ENCODE measurements at places on chromosomes 5 and 9.

- DNase-seq: no peak
Observed at GRCh38 chr5:33049842-33050241, 338.7 kb downstream of the NPR3 start.

GRCh38 chr9:107007402-107007801 lies 144.4 kb downstream of the ZNF462 start:
- no peak for DNase-seq

GRCh38 chr9:96217754-96218693 lies 84.0 kb downstream of the HSD17B3 start:
- peak; percentile 56 for DNase-seq

- peak; percentile 53 for DNase-seq
Observed at GRCh38 chr9:137046088-137046787, at the start of gene NPDC1. Gene NPDC1, minus strand, starts transcription at chr9:137046177. Its CDS starts 188 bp downstream, at chr9:137045989.

DNA sequence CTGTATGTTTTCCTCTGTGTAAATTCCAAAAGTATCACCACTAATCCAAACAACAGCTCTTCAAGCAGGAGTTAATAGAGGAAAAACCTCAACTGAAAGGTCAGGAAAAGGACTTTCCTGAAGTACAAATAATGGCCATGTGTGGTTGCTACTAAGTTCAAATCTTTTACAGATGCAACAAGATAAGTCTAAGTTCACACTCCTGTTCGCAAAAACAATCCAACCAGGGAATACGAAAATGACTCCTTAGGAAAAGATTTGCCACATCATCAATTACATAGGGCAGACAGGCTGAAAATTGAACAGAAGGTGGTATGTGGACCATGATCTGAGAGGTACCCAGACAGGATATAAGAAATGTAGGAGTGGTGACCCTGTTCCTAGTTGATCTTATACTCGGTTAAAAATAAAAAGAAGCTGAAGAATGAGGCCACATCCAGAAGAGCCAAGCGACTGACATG lies 210.2 kb downstream of the TSSK1B start:
- DNase-seq: no peak
